ENCODE measurements at places on chromosomes 11 and 22. TPM values are rescaled to one million over a fixed set of nuclear protein-coding genes. Genes with fewer than 3 reads are reported as not detected.

GRCh38 chr22:48161298-48161697 is 1398.8 kb downstream of the TBC1D22A start:
- DNase-seq: no peak

GRCh38 chr11:95767498-95767897 is 22.1 kb downstream of the FAM76B start:
- DNase-seq: peak; percentile 85

The SLC43A3 gene
- 3.2 TPM for total RNA-seq

The CCDC86 gene
- total RNA-seq: 7.4 TPM

DNA sequence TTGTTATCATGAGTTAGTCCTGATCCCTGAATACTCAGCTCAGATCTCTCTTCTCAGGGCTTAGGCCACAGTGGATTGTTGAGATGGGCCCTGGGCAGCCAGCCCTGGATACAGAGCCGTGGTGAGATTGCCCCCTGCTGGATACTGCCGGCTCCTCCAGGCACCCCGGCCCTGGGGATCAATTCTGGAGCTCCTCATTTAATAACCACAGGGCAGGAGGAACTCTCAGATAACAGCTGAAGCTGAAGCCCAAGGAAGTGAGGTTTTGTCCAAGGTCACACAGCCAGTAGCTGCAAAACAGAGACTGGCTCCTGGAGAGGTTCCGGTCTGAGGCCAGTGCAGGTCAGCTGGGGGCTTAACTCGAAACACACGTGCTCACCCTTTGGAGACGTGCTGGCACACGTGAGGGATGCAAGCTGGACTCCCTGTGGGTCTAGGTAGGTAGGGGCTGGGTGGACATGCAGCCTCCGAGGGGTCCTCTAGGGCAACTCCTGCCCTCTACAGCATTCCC is 16.0 kb downstream of the USH1C start:
- peak; percentile 23 for DNase-seq
